Urinary bladder (tissue), 4 donors: ENCODE measurements at places on chromosomes 12 and 14.

- no peak for DNase-seq
These were observed 806.0 kb downstream of the VRK1 start for GRCh38 chr14:97603201-97603600.

GRCh38 chr12:28453686-28454085 lies 263.4 kb downstream of the CCDC91 start:
- DNase-seq: no peak

GRCh38 chr14:100159094-100159864 lies at the start of gene DEGS2:
TSS of gene DEGS2 (minus strand) at chr14:100159645. CDS start at chr14:100159587, 58 bp downstream.
- DNase-seq: no peak

DNA sequence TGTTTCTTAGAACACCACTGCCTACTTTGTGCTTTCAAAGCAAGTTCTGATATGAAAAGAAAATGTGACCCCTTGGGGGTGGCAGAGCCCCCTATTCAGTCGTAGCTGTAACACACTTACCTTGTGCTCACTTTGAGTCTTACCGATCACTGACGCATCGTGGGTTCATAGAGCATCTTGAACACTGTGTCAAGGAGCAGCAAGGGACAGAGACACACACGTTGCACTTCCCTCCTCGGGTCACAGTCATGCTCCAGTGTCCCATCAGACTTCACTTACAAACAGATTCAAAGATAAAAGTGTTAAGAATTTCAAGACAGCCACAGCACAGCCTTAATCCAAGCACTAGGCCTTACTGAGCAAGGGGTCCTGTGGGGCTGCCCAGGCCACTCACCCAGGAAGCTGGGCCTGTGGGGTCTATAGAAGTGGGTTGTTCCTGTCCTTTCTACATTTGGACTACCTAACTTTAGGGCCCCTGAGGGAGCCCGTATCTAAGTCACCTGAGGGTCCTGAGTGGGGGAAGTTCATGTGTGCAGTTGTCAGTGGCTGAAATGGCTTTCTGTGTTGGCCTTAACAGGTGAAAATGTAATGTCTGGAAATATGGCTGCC lies 75.4 kb upstream of the BDKRB2 start:
- DNase-seq: no peak

- no peak for DNase-seq
These were observed 51.2 kb downstream of the SLC2A13 start for GRCh38 chr12:40054555-40055227.
